NCI-H2171 treated with DMSO at 0.1 percent for 48 hours (cell line): ENCODE measurements at places on chromosomes 3 and 15.

GRCh38 chr3:63086190-63086589, 191.9 kb upstream of the SYNPR start:
- DNase-seq = no peak

DNA sequence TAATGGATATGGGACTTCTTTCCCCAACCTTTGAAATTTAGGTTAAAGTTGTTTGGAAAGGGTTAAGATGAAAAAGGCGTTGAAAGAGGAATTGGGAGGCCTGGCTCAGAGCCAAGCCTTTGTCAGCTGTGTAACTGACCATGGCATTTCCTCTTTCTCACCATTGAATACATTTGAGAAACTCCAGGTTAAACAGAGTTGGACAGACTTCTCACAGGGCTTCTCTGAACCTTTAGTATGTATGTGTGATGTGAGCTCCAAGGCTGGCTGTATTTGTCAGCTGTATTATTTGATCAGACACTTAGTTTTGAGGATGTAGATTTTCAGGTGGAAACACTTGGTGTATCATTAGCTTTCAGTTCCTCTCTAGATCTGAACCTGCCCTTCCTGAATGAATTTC, 136.4 kb upstream of the GOLGA6L4 start:
- DNase-seq = no peak

DNA sequence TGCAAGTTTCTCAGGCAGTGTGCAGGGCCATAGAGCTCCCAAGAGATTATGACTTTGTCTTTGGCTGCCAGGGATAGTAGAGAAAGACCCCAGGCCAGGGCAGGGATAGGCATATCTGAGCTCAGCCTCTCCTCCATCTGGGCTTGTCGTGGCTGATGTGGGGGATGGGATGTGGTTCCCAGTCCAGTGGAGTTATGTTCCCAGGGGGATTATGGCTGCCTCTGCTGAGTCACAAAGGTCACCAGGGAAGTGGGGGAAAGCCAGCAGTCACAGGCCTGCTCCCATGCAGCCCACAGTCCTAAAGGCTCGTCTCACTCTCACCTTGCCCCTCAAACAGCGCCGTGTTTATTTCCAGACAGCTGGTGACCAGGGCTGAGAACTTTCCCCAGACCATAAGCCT, 354.9 kb downstream of the SI start:
- no peak for DNase-seq

DNA sequence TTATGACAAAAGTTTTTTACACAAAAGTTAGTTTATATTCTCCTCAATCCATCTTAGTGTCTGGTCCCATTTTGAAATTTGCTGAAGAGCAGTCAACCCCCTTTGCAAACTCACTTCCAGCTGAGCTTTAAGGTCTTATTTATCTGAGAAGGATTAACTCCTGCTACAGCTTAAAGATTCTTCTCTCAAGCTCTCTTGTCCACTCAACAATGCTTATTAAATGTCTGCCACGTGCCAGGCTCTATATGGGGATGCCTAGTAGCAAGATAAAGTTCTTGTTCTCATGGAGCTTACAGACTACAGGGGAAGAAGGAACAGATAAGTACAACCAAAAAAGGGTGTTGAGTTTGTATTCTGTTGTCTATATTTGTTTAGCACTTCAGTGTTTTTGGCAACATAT, 18.7 kb downstream of the TMPRSS7 start:
- no peak for DNase-seq

DNA sequence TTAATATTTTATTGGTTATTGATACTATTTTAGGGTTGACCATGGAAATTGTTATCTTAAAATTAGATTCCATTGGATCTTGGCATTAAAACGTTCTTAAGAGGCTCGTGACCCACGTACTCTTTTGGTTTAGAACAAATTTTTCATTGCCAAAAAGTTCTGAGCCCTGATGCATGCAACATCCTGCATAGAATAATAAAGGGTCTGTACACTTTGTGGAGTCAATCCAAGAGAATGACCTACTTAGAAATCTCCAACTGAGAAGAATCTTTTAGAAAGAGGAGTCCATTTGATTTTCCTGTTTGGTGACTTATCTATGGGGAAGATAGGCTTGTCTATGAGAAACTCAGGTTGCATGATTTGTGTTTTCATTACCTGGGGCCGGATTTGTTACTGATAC, 404.2 kb upstream of the RGMA start:
- DNase-seq = no peak

DNA sequence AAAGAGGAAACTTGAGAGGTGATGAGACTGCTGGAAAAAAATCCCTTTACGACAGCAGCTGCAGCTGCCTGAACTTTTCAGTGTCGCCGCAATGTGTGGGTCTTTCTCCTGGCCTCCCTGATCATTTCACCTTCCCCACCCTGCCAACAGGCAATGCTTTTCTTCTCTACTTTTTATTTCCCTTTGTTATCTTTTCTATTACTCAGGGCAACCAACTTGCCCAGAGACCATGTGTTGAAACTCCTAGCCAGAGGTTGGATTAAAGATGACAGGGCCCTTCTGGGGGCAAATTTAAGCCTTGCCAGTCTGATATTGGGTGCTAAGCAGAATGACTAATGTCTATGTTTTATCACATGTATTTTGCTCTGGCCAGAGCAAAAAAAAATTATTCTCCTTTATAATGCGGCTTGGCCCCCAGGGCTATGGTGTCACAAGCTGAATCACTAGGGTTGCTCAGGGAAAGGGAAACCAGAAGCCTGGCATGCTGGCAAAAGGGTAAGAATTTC, 51.5 kb upstream of the CFAP20DC start:
- DNase-seq = no peak

DNA sequence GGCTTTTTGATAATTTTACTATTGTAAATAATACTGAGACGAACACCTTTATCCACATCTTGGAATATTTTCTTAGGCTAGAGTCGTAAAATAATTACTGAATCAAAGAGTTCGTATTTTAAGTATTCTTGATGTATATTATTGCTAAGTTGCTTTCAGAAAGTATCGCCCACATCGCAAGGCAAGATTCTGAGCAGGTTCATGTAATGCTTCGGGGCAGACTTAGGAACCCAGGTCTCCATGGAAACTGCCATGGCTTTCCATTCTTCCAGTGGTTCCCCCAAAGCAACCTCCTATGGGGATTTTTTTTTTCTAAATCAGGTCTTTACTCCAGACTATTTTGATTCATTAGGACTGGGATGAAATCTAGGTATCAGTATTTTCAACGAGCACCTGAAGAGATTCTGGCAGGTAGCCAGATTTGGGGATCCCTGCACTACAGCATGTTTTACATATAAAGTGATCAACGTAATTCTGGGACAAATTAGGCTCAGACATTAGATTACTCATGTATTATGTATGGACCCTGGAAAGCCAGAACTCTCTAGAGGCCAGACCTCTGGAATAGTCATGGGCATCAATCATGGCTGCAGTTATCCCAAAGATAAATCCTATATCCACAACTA, 86.5 kb downstream of the B3GNT5 start:
- no peak for DNase-seq

GRCh38 chr3:157125101-157125500, 34.8 kb downstream of the CCNL1 start:
- peak; percentile 29 for DNase-seq

- DNase-seq = no peak
Observed at GRCh38 chr3:153221748-153222162, 59.7 kb downstream of the RAP2B start.

DNA sequence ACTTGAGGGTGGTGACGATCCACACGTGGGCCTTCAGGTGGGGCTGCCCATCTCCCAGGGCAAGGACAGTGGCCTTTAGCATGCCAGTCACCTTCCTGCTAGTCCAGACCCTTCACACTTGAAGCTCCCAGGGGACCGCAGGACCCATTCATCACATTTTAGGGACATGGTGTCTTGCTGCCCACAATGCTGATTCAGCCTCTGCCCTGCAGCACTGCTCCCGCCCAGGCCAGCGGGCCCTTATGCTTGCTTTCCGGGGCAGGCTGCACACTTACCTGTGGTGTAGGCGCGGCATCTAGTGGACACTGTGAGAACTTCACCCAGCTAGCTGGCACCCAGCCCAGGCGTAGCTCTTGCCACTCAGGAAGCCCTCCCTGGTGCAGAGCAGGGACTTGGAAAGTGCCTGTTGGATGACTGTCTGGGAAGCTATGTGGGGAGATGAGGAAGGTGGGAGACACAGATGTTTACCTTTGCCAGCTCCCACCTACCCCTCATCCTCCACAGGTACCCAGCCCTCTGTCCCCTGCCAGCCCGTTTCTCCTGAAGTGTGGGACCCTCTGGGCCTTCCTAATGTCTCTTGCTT, 26.3 kb upstream of the NR2C2 start:
- peak; percentile 47 for DNase-seq

DNA sequence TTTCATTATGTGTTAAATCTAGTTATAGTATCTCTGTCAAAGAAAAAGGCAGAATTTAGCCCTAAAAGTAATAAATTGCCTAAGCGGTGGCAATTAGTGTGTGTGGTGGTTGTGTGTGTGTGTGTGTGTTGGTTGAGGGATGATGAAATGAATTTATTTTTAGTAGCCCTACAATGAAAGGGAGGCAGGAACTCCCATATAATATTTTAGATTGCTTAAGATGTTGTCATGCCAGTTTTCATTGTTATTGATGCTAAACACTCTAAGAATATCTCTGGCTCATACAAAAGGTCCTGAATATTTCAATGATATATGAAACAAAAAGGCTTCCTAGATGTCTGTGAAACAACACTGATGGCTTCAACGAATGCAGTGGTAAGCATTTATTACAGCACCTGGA, 140.6 kb upstream of the TBC1D5 start:
- no peak for DNase-seq

DNA sequence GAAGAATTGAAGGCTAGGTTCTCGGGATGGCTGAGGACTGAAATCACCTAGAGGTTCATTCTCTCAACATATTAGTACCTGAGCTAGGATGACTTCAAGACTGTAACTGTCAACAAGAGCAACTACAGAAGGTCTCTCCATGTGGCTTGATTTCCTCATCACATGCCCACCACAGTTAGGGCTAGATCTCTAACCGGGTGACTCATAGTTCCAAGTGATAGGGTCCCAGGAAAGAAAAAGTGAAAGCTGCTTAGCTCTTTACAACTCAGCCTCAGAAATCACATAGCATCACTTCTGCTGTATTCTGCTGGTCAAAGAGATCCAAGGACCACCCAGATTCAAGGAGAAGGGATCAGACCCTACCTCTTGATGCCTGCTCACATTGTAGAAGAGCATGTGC, 165.4 kb upstream of the AGTR1 start:
- no peak for DNase-seq

- no peak for DNase-seq
Observed at GRCh38 chr15:36175741-36176291, 403.6 kb upstream of the CDIN1 start.

DNA sequence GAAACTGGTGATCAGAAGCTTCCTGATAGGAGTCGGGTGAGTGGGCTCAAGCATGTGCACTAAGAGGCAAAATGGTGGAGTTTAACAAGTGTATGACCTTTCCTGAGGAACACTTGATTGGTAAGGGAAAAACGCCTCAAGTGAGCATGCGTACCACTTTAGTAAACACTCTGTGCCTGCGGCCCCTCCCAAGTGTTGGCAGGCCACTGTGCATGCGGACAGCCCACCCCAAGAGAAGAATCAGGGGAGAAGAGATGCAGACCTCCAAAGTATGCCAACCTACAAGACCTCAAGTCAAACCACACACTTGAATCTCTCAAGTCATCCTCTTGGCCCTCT, 122.3 kb downstream of the CTNNB1 start:
- no peak for DNase-seq

- no peak for DNase-seq
Observed at GRCh38 chr15:33559207-33559890, 248.6 kb downstream of the RYR3 start.

- DNase-seq = no peak
Observed at GRCh38 chr3:5275529-5275928, 88.0 kb downstream of the EDEM1 start.

DNA sequence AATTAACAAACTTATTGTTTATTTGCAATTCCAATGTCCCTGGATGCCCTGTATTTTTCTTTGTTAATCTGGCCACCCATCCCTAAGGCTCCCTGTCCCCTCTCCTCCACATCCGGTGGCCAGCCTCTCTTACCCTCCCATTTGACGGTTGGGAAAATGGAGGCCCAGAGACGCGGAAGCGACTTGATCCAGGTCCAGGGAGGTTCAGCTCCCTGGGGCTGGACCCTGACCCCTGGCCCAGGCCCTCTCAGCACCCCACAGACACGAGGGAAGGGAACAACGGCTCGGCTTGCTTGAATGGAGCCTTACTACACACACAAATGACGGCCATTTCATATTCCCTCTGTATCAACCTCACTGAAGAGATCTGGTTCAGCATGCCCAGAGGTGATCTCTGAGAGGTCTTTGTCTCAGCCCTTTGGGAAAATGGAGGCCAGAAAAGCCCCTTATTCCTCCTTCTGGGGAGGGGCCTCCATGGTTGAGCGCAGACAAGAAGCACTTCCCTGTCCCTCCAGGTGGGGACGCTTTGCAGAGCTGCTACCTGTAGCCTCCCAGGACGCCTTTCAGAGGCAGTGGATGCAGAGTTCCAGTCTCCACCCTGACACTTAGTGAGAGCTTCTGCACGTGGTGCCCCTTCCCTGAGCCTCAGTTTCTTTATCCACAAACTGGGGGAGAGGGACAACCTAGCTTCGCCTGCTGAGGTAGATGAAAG, 82.1 kb downstream of the ATP2B2 start:
- no peak for DNase-seq

- no peak for DNase-seq
Observed at GRCh38 chr15:33448151-33448550, 137.4 kb downstream of the RYR3 start.

GRCh38 chr3:85524104-85524503, 565.3 kb downstream of the CADM2 start:
- no peak for DNase-seq
